ENCODE measurements at places on chromosomes 1 and 21.

DNA sequence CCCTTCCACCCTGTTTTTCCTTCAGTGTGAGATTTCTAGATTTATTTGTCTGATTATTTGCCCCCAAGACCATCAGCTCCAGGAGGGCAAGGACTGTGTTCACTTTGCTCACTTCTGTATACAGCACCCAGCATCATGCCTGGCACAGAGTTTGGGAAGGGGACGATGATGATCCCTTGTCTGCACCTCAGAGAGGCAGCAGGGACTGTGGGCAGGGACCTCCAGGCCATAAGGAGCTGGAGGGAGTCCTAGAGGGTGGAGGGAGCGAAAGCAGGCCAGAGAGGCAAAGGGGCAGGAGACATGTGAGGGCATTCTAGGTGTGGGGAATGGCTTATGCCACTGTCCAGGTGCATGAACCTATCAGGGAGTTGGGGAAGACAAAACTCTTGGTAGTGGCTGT, 32.8 kb downstream of the H3-3A start:
- DNase-seq, result no peak

- DNase-seq, result no peak
These were observed 36.1 kb downstream of the ESRRG start for GRCh38 chr1:216686860-216687766.

DNA sequence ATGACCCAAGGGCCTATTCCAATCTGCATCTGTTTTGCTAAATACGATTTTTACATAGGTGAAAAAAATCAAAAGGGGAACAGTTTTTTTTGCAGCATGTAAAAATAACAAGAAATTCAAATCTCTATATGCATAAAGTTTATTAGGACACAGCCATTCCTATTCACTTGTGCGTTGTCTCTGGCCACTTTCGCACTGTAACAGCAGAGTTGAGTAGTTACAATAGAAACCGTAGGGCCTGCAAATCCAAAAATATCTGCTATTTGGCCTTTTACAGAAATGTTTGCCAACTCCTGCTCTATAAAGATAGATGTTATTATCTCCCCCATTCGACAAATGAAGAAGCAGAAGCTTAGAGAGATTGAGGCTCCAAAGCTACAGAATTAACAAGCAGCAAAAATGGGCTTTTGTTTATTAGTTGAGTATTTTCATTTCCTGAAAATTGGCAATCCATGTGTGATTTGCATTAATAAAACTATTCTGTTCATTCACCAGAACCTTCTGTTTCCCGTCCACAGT, 5.5 kb downstream of the DYNLT5 start:
- no peak for DNase-seq

DNA sequence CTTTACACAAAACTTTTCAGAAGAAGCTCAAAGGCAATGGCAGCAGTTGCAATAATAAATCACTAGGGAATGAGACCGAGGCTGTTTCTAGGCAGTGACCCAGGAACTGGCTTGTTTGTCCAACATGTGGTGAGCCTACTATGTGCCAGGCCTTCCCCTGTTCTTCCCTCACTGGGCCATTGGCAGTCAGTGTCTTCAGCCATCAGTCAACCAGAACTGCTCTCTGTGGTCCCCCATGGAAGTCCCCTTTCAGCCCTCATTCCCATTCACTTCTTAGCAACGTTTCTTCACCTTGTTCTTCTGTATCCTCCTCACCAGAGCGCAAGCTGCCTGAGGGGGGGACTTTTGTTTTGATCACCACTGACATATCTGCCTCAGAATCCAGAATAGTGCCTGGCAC, 274.1 kb downstream of the RRAGC start:
- no peak for DNase-seq

DNA sequence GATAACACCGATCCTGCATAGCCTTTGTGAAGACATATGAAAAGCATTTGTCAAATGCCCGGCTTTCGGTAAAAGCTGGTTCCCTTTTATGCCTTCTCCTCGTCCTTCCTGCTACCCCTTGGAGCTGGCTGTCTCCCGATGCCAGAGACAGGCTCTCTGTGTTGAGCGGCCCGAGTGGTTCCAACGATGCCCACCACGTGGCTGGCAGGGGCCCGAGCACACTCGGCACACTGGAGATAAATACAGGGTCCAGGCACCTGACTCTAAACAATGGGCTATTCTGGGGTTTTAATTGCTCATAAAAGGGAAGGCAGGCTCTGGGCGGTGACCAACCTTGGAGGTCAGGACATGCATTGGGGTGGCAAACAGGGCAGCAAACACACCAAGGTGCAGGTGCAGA, 207.1 kb downstream of the HIVEP3 start:
- no peak for DNase-seq

DNA sequence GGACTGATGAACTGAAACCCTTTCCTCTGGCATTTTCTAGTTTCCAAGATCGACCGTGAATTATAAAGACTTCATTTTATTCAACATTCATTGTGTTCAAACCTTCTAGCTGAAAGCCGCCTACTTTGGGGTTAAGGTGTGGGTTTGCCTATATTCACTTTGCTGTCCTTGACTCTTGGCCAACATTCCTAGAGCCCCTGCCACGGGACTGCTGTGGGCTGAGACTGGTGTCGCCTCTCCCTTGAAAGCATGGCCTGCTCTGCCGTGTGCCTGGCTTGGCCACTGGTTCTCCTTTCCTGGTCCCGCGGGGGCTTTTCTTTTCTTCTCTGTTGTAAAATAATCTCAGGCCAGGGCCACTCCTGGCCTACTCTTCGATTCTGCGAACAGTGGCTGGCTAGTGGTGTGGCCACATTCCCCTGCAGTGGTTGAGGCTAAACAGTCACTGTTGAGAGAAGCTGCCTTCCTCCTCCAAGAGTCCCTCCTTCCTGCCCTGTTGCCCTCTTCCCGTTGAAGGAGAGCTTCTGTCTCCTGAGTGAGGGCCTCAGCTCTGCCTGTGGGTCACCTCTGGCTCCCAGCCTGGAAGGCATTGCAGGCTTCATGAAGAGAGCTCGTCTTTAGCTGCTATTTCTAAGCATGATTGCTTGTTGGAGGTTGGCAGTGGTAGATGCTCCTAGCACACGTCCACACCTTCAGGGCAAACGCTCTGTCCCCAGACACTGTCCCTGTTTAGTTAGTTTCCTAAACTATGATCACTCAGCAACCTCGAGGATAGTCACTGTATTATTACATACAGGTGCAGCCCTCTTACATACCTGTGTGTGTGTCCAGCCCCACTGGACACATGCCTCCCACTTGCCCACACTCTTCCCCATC, 80.5 kb downstream of the GALNT2 start:
- no peak for DNase-seq

DNA sequence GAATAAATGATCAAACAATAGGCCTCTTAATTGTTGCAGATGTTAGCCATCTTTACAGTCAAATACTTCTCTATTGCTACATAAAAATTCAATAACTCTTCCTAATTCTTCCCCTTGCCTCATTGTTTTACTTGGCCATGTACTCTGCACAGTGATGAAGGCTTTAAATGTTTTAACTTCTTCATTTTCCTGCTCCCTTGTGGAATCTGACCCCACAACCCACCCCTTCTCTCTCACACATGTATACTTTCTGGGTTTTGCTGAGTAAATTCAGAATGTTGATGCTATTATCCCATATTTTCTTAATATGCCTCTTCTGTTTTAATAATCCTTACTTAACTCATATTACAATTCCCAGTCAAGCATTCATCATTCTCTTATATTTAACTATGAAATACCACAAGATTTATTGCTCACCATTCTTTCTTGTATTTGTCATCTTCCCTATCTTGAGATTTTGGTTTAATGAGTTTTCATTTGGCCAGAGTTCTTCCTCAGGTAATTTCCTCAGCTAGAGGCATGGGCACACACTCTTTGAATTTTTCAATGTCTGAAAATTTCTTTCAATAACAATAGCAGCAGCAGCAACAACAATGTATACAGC, 327.8 kb upstream of the USP24 start:
- DNase-seq, result no peak

DNA sequence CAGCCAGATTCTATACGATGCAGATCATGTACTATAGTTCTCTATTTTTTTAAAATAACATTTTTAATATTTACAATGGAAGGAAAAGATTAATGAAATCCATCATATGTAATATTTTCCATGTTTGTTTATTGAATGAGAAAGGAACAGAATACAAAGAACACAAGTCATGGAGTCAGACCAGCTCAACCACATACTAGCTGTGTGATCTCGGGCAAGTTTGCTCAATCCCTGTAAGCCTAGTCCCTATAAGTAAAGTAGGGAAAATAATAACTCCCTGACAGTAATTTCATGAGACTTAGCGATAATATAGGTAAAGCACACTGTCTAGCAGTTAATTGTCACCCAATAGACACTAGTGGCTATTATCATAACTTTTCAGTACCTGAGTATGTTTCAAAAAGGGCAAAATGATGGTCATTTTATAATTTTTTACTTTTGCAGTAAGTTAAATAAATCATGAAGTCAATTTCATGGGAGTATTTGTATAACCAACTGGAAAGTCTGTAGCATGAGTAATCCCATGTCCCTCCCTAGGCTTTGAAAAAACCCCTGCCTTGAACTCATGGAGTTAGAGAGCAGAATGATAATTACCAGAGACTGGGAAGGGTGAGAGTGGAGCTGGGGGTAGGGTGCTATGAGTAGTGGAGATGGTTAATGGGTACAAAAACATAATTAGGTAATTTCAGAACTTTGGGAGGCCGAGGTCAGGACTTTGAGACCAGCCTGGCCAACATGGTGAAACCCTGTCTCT, 37.0 kb upstream of the EPS15 start:
- no peak for DNase-seq

- peak; percentile 17 for DNase-seq
These were observed 44.1 kb downstream of the PGBD5 start for GRCh38 chr1:230382001-230382491.

GRCh38 chr21:33703750-33704606, 61.7 kb downstream of the ITSN1 start:
- DNase-seq, result no peak

GRCh38 chr21:34989337-34990151, 59.6 kb downstream of the RUNX1 start:
- no peak for DNase-seq

DNA sequence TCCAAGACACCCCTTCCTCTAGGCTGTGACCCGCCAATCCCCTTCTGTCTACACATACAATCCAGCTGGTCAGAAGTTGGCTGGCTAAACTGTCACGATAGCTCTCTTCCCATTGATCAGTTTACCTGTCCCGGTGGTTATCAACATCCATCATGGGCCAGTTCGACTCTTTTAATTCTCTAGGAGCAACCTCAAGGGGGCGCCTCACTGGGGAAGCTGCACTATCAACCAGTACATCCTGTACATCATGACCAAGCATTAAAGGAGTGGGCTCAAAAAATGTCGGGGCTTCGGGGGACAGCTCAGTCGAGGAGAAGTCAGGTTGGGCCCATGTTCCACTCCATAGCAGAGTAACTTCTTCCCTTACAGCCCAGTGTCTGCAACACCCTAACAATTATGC, 53.2 kb upstream of the B3GALNT2 start:
- no peak for DNase-seq

- DNase-seq, result no peak
These were observed 3.2 kb downstream of the RHBG start for GRCh38 chr1:156372265-156372586.

DNA sequence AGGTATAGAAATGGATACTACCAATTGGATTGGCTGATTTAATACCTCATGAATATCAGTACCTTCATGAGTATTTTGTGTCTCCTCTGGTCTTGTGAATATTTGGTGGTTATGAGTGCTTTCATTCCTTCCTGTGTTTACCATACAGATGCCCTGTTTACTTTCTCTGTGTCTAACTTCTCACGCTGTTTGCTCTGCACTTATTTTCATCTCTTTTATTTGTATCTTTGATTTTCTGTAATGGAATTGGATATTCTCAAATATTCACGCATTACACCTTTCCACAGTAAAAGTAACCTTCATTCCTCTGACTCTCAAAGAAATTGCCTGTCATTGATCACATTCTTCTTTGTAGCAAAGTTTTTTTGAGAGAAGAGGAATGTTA, 16.8 kb downstream of the CNST start:
- DNase-seq, result no peak

GRCh38 chr1:11654137-11654938, at the start of the genes FBXO2 and FBXO44:
Gene FBXO2, minus strand, starts transcription at chr1:11654429. Its CDS starts 89 bp downstream, at chr1:11654340.
Gene FBXO44, plus strand, starts transcription at chr1:11654877. Its CDS starts 959 bp downstream, at chr1:11655836.
- DNase-seq, result peak; percentile 59

GRCh38 chr1:117660271-117660965, 54.6 kb downstream of the TENT5C start:
- no peak for DNase-seq

- DNase-seq, result no peak
These were observed 59.4 kb downstream of the SYT6 start for GRCh38 chr1:114094363-114094634.

DNA sequence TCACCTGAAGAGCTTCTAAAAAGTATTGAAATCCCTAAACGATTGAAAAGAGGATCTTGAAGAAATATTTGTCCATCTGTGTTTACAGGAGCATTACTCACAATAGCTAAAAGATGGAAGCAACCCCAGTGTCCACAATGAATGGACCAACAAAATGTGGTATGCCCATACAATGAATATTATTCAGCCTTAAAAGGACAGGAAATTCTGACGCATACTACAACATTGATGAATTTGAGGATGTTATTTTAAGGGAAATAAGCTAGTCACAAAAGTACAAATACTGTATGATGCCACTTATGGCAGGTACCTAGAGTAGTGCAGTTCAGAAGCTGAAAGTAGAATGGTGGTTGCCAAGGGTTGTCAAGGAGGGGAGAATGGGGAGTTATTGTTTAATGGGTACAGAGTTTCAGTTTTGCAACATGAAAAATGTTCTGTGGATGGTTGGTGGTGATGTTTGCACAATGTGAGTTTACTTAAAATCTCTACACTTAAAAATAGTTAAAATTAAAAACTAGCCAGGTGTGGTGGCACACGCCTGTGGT, 37.1 kb upstream of the GADD45A start:
- DNase-seq, result no peak

- no peak for DNase-seq
These were observed 5.0 kb upstream of the PLXNA2 start for GRCh38 chr1:208248991-208249696.

- no peak for DNase-seq
These were observed 202.9 kb downstream of the HHAT start for GRCh38 chr1:210531475-210532222.

- no peak for DNase-seq
These were observed 49.2 kb downstream of the RALGPS2 start for GRCh38 chr1:178774263-178774662.

- DNase-seq, result no peak
These were observed 4.9 kb downstream of the TMEM9 start for GRCh38 chr1:201149400-201149799.

DNA sequence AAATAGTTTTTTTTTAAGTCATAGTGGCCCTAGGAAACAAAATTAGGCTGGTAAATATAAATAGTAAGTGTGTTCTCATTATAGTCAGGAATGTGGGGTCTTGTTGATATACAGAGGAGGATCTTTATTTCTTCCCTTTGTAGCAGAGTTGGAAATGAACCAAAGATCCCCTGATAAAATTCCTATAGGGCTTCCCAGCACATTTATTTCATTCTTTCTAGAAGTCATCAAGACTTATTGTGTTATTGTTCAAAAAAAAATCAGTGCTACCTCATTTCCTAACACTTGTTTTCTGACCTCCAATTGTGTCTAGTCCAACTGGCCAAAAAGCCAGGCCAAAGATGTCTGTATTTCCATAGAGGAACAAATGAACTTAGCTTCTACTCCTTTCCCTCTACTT, 7.6 kb upstream of the PLEKHO1 start:
- no peak for DNase-seq

- DNase-seq, result no peak
These were observed 30.7 kb downstream of the SDCCAG8 start for GRCh38 chr1:243286409-243287122.
